Activated B cell treated with CpG ODN at 0.5 μM for 24 hours (primary cell): ENCODE measurements at places on chromosomes 3 and 15. TPM values are rescaled to one million over a fixed set of nuclear protein-coding genes. Genes with fewer than 3 reads are reported as not detected.

DNA sequence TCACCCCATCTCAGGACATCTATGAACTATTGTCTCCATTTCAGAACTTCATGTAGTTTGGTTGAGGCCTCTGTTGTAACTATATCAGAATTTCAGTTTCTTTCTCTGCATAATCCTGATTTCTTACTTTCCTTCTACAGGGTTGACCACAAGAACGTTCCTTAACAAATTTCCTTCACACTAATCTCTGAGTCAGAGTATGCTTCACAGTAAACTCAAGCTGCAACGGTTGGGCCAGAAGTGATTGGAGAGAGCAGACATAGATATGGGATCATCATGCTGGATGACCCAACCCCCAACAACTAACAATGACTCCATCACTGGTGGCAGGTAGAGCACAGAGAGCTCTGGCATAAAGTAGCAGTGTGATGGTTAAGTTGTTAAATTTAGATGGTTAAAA, 128.8 kb upstream of the OSTN start:
- DNase-seq, result no peak
- no peak overlapping the region for H3K4me3 ChIP-seq
- peaks cover 6% of the 10 kb centered on the region for H3K27me3 ChIP-seq
- no peaks in the 10 kb centered on the region for H3K36me3 ChIP-seq
- H3K4me1 ChIP-seq, result no peaks in the 10 kb centered on the region

DNA sequence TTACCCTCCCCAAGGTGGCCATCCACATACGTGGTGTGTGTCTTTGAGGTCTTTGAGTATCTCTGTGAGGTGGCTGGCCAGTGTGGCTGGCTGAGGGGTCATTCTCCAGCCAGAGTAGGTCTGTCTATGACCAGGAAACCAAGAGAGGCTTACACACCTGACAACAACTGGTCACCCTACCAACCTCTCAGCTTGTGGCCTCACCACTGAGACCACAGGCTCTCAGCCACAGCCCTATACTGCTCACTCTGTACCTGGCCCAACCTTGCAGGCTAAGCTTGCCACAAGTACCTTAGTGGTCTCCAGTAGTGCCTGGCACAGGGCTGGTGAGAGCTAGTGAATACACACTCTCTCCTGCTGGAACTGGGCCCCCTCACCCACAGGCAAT, 5.1 kb downstream of the HEMK1 start:
- no peaks in the 10 kb centered on the region for H3K27me3 ChIP-seq
- peaks cover 15% of the 10 kb centered on the region for H3K4me1 ChIP-seq
- no peak for DNase-seq
- H3K27ac ChIP-seq, result no peak overlapping the region
- no peak overlapping the region for H3K4me3 ChIP-seq

The AMOTL2 gene
- not detected in 2 replicates for total RNA-seq

DNA sequence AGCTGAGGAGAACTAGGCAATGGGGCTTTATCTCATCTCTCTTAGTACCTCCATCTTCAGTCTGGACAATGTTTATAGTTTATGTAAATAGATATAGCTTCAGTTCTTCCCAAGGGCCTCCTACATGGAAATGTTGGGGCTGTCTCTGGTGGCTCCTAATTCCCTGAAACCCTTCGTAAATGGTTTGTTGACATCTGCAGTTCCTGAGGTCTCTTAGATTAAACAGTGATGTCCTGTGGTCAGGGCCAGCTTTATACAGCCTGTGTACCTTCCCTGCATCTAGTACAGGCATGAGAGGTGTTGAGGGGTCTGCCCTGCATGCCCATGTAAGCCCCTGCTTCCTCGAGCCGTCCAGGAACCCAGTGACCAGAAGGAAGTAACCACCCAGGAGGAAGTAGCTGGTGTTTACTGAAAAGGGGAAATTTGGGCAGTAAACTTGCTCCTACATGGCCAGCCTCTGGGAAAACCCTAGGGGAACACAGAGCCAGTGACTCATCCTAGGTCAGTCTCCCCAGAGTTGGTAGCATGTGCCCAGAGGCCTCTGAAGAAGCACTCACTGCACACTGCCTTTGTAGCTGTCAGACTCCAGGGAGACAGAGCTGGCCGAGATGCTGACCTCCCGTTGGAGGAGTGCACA, 4.7 kb upstream of the TBC1D2B start:
- H3K4me3 ChIP-seq, result no peak overlapping the region
- no peaks in the 10 kb centered on the region for H3K36me3 ChIP-seq
- no peaks in the 10 kb centered on the region for H3K27me3 ChIP-seq
- DNase-seq, result no peak

DNA sequence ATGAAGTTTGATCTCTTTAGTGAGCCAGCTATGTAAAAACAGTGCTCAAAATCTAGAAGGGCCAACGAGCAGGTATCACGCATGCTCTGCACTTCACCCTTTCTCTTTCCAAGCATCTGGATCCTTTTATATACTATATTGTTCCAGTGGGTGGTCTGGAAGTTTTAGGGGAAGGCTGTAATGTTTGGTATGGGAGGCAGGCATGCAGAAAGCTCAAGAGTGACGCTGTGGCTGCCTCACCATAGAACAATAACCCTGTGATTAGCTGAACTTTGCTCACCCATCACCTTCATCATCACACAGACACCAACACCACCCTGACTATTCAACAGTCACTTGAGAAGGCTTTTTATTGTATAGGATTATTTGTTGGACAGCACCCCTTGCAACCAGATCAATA, 81.6 kb downstream of the FBN1 start:
- H3K27me3 ChIP-seq, result peaks cover 3% of the 10 kb centered on the region
- no peak overlapping the region for H3K4me3 ChIP-seq
- DNase-seq, result no peak
- H3K4me1 ChIP-seq, result no peaks in the 10 kb centered on the region
- H3K27ac ChIP-seq, result no peak overlapping the region

DNA sequence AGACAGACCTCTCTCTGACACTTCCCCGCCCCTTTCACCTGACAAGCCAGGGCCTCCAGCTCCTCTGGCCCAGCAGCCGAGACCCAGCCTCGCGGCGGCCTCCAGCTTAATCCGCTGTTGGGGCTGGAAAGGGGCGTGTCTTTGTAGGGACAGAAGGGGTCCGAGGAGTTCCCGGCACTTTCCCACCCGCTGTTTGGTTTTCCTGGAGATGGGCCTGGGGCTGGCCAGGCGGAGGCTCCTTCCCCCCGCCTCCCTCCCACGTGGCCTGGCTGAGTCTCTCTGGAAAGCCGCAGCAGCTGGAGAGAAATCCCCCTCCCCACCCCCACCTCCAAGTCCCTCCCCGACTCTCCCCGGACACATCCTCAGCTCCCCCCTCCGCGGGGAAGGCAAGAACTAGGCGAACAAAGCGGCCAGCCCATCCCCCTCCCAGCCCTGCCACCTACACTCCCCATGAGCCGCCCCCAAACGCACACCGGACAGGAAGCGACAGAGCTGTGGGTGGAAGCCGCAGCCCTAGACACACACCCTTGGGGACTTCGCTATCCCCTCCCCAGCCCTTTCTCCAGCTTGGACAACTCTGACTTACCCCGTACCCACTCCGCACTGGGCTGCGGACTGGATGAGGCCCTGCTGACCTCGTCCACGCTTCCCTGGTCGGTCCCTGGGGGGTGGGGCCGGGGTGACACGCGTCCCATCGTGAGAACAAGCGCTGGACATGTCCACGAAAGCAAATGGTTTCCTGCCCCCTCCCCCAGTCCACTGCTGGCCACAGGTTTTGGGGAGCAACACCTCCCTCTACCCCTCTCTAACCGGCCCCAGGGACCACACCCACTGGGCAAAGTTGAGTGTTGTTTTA, 1.2 kb downstream of the IGDCC4 start:
- H3K4me1 ChIP-seq, result peaks cover 16% of the 10 kb centered on the region
- peak overlapping the region; percentile 77 for H3K4me3 ChIP-seq
- no peak for DNase-seq
- no peak overlapping the region for H3K27ac ChIP-seq
- H3K36me3 ChIP-seq, result no peaks in the 10 kb centered on the region

DNA sequence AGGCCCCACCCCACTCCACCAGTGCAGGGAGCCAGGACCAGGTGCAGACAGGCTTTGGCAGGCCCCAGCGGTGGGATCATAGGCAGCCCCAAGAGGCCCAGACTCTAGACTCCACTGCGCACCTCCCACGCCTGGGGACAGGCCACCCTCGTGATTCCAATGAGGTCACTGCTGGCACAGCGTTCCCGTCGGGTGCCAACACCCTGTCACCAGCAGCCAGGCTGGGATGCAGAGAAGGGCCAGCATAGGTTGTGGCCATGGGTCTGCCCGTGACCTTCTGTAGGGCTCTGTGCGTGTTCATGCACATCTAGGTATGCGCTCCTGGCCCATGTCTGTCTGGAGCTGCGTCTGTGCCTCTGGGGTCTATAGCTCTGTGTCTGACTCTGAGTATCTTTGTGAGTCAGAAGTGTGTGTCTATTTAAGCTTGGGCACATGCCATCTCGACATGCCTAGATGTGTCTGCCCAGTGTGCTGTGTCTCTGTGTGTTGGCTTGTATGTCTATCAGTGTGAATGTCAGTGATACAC, 13.0 kb downstream of the VIPR1 start:
- no peaks in the 10 kb centered on the region for H3K36me3 ChIP-seq
- no peaks in the 10 kb centered on the region for H3K27me3 ChIP-seq
- H3K27ac ChIP-seq, result no peak overlapping the region
- H3K4me3 ChIP-seq, result no peak overlapping the region

- no peaks in the 10 kb centered on the region for H3K27me3 ChIP-seq
- H3K4me1 ChIP-seq, result no peaks in the 10 kb centered on the region
- no peaks in the 10 kb centered on the region for H3K36me3 ChIP-seq
- no peak overlapping the region for H3K4me3 ChIP-seq
Observed at GRCh38 chr3:6785726-6786125, 75.2 kb upstream of the GRM7 start.

GRCh38 chr15:96180087-96180748, 150.3 kb upstream of the NR2F2 start:
- H3K4me1 ChIP-seq, result no peaks in the 10 kb centered on the region
- no peak overlapping the region for H3K27ac ChIP-seq
- no peaks in the 10 kb centered on the region for H3K36me3 ChIP-seq
- H3K27me3 ChIP-seq, result no peaks in the 10 kb centered on the region
- DNase-seq, result no peak

DNA sequence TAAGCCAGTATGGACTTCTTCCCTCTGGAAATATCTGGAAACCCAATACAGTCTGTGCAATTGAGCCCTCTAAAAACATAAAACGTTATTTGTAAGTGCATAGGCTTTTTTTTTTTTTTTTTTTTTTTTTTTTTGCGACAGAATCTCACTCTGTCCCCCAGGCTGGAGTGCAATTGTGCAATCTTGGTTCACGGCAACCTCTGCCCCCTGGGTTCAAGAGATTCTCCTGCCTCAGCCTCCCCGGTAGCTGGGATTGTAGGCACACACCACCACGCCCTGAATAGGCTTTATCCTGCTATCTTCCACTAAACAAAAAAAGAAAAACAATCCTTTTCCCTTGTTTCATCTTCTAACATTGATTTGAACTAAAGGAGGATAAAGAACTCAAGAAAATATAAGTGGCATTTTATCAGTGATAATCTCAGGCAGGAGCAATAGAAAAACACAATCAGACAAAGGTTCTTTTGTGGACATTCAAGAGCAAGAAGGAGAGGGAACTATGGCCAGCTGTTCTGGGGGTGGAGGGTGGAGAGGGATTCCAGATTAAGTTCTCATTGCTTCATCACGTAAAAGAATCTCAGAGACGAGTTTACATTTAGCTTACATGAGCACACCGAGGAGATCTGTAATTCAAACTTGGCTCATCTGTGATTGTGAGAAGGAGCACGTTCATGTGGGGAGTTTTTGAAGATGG, 68.6 kb downstream of the ITGB5 start:
- H3K36me3 ChIP-seq, result no peaks in the 10 kb centered on the region
- H3K4me1 ChIP-seq, result no peaks in the 10 kb centered on the region
- H3K27me3 ChIP-seq, result peaks cover 21% of the 10 kb centered on the region
- no peak overlapping the region for H3K4me3 ChIP-seq

DNA sequence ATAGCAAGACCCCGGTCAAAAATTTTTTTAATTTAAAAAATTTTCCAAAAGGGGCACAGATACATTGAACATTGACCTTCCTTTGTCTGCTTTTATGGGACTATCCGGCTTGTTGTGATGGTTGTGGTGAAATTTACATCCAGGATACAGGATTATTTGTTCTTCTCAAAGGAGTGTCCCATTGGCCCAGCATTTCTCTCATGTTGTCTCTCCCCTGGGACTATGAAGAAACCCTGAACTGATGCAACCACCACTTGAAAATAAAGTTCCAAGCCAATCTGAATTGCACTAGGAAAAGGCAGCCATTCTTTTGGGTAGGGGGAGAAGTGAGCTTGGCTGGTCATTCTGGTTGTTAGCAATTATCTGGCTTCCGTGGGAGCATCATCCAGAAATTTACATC, 58.4 kb downstream of the PPARG start:
- H3K36me3 ChIP-seq, result no peaks in the 10 kb centered on the region
- H3K4me1 ChIP-seq, result no peaks in the 10 kb centered on the region
- H3K4me3 ChIP-seq, result no peak overlapping the region
- no peak for DNase-seq
- H3K27me3 ChIP-seq, result peaks cover 12% of the 10 kb centered on the region

DNA sequence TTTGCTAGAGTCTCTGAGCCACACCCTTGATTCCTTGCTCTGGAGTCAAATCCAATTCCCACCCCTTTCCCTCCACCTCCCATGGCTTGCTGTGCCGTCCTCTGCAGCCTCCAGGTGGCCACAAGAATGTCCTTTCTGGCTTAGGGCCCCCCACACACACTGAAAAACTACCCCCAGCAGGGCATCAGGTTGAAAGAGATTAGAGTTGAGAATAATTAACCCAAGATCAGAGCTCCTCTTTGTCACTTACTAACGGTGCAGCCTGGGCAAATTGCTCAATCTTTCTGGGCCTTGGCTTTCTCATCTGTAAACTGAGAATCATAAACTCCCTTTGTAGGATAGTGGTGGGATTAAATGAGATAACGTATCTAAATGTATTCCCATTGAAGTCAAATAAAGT, 78.5 kb downstream of the MRPL46 start:
- H3K4me1 ChIP-seq, result peaks cover under 1% of the 10 kb centered on the region
- peaks cover 2% of the 10 kb centered on the region for H3K27me3 ChIP-seq
- no peak overlapping the region for H3K27ac ChIP-seq
- no peaks in the 10 kb centered on the region for H3K36me3 ChIP-seq
- no peak for DNase-seq
- H3K4me3 ChIP-seq, result no peak overlapping the region

GRCh38 chr3:65412588-65412987, 626.1 kb downstream of the MAGI1 start:
- H3K36me3 ChIP-seq, result no peaks in the 10 kb centered on the region
- H3K4me3 ChIP-seq, result no peak overlapping the region
- no peaks in the 10 kb centered on the region for H3K27me3 ChIP-seq
- DNase-seq, result no peak

The HRG gene
- not detected in 2 replicates for total RNA-seq

DNA sequence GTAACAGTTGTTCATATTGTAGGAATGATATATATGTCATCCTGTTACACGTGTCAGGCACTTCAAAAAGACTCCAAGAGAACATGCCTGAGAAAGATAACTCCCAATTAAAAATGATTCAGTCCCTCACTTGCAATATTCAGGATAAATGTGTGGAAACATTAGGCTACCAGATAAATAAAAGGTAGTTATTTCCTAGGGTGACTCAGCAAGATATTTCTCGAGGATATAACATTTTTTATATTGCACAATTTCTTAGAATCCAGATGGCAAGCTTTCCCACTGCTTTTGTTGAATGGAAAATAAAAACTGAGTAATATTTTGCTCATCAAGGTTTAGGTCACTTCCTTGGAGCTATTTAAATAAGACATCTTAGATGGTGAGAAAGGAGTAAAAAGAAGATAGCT, 181.4 kb downstream of the GAP43 start:
- H3K4me1 ChIP-seq, result no peaks in the 10 kb centered on the region
- H3K27ac ChIP-seq, result no peak overlapping the region
- no peak for DNase-seq
- peaks cover 31% of the 10 kb centered on the region for H3K27me3 ChIP-seq
- H3K36me3 ChIP-seq, result no peaks in the 10 kb centered on the region
- no peak overlapping the region for H3K4me3 ChIP-seq
